Stimulated activated CD4-positive, alpha-beta T cell treated with anti-CD3 and anti-CD28 coated beads, Interleukin-15, amount 100 ng/mL, for 48 hours (primary cell): ENCODE measurements at places on chromosomes 7 and 10.

- DNase-seq: no peak
Measured at GRCh38 chr7:155840262-155840885, 28.1 kb upstream of the SHH start.

DNA sequence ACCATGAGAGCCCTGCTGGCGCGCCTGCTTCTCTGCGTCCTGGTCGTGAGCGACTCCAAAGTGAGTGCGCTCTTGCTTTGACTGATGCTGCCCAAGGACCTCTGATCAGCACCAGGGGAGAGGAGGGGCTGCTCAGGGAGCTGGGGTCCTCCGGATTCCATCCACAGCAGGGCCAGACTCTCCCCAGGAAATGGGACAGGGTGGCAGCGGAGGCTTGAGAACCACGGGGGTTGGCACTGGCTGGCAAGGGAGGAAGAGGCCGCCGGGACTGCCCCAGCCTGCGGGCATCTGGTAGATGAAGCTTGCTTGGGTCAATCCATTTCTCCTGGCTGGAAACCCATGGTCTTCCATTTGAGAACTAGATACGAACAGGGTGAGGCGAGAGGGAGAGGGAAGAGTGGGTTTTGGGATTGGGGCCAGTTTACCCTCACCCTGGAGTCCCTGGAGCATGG is 647 bp downstream of the PLAU start:
- DNase-seq: no peak

GRCh38 chr7:84629640-84630318 is 435.2 kb upstream of the SEMA3A start:
- DNase-seq: no peak

DNA sequence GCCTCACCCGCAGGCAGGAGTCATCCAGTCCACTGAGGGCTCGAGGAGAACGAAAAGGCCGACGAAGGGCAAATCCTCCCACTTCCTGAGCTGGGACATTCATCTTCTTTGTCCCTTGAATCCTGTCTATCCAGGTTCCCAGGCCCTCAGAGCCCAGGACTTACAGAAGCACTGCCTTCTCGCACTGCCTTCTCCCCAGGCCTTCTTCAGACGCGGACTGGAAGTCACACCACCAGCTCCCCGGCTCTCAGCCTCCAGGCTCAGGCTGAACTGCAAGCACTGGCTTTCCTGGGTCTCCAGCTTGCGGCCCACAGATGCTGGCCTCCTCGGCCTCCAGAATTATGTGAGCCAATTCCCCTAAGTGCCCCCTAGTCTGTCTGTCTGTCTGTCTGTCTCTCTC is 6.4 kb upstream of the MMP21 start:
- DNase-seq: no peak

- DNase-seq: no peak
Measured at GRCh38 chr7:27181795-27182275, 3.2 kb downstream of the HOXA11 start.

- no peak for DNase-seq
Measured at GRCh38 chr10:126576336-126576735, 94.2 kb downstream of the C10orf90 start.

- no peak for DNase-seq
Measured at GRCh38 chr7:38637957-38638356, 6.8 kb upstream of the AMPH start.

DNA sequence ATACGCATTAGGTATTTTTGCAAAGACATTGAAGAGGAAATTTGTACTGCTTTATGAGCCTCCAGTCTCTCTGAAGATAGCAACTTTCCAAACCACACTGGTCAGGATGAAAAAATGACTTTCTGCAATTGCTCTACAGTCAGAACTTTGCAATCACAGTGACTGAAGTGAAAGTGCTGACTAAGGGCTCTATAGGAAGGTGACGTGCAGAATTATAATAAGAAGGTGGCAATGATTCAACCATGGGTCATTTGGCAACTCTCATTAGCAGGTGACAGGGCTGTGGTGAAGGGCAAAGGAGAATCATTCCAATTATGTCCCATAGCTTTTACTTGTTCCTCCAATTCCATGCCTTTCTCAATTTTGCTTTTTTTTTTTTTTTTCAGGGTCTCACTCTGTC is 311.0 kb downstream of the ANKRD30A start:
- DNase-seq: no peak

DNA sequence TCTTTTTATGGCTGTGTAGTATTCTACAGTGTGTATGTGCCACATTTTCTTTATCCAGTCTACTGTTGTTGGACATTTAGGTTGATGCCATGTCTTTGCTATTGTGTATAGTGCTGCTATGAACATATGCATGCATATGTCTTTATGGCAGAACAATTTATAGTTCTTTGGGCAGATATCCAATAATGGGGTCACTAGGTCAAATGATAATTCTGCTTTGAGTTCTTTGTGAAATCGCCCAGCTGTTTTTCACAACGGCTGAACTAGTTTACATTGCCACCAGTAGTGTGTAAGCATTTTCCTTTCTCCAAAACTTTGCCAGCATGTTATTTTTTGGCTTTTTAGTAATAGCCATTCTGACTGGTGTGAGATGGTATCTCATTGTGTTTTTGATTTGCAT is 214.8 kb upstream of the TMEM229A start:
- DNase-seq: no peak

- no peak for DNase-seq
Measured at GRCh38 chr10:35340975-35341374, 4.7 kb downstream of the CCNY start.

DNA sequence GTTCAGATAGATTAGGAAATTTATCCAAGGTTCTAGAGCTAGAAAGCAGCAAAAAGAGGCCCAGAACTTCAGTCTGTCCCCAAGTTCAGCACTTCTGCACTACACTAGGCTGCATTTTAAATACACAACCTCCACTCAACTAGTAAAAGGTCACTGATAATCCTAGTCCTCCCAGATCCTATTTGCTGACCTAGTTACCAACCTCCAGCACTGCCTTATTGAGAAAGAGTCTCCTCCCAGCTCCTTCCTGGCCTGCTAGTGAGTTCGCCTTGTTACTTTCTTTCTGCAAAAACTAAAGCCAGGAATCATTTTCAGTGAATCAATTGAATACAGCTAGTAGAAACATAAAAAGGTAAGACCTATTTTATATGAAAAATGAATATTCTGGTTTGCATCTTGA is 84.1 kb upstream of the ZNF800 start:
- DNase-seq: no peak

DNA sequence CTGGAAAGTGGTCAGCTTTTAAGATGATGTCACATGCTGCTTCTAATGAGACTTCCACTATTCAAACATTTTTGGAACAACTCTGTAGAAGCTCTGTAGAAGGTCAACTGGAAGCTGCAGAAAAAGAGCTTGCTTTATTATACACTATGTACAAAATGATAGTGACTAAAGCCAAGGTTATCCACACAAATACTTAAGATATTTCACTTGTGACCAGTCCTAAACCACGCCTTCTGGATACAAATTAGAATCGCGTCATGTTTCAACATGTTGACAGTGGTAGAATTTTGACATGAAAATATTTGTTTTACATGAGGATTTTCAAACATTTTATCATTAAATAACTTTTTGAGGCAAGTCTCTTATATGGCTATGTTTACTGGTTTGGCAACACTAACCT is 499.6 kb upstream of the PHF14 start:
- no peak for DNase-seq

- no peak for DNase-seq
Measured at GRCh38 chr10:127737563-127738511, 852 bp downstream of the FOXI2 start.

DNA sequence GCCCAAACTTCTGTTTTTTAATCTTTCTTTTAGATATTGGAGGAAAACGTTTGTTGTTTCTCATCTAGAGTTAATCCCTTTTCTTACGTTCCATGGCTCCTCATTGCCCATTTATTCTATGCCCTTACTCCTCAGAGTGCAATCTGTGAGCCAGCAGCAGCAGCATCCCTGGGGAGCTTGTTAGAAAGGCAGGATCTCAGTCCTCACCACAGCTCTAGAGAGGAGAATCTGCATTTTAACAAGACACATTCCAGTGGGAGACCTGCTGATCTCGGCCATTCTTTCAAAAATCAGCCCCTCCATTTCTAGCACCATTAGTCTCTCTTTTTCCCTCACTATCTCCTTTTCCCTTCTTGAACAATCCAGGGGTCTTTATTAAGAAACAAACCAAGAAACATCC is 84.4 kb upstream of the NOBOX start:
- no peak for DNase-seq

- no peak for DNase-seq
Measured at GRCh38 chr7:72042855-72043254, 369.3 kb downstream of the CALN1 start.

GRCh38 chr10:71075086-71075758 is 137.1 kb upstream of the UNC5B start:
- no peak for DNase-seq

DNA sequence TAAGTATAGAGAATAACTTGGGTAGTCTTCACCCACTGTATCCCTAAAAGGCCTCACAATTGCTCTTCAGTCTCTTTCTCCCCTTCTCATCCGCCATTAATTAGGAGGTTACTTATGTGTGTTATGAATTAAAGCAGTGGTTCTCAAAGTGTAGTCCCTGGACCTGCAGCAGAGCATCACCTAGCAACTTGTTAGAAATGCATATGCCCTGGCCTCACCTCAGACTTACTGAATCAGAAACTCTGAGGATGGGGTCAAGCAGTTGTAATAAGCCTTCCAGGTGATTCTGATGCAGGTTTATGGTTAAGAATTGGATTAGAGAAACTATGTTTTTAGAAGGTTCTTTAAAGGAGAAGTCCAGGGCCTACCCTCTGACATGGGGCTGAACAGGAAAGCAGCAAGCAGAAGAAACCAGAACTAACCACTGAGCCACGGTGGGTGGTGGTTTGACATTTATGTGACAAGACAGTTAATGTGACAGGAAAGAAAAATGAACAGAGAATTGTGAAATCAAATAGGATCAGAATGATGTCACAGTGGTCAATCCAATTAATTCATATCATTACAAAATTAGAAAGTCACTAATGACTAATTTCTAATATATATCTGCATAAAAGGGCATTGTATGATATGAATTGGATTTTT is 37.6 kb downstream of the ENTPD1 start:
- no peak for DNase-seq

DNA sequence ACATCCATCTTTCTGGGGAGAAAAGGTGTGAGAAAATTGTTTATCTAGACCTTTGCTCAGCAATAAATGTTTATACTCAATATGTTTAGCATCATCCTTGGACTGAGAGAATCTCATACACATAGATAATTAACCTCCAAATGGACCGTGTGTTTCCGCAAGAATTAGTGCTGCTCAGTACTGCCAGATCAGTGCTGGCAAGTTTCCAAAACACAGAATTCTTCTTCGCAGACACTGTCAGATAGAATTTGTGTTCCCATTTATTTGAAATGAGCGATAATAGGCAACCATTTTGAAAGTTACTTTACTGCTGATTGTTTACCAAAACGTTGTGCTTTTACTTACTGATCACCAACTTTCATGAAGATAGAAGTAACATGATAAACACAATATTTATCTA is 33.7 kb downstream of the STAMBPL1 start:
- no peak for DNase-seq

GRCh38 chr10:65423043-65423442 is 1502.8 kb upstream of the LRRTM3 start:
- DNase-seq: no peak

DNA sequence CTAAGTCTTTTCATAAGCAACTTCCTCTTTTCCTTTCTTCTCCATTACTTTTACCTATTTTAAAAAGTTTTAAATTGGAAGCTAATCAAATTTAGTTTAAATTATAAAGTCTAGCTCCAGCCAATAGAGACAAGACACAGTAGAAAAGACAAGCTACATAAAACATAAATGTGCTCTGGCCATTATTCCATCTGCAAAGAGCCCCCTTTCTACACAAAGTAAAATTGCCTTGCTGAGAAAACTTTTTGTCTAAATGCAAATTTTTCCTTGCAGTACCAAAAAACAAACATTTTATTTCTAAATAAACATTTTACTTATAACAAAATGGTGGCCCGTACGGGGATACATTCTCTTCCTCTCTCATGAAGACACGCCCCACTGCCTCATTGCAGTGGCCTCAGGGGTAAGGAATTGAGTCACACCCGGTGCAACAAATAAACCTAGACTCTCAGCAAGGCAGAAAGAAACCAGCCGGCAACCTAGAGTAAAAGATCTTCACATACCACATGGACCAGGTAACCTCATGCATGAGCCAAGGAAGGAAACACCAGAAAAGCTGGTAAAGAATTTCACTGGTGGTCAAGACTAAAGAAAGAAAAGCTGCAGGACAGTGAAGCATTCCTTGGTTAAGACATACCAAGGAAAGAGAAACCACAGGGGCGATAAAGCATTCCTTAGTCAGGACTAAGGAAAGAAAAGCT is 71.6 kb upstream of the ZNF746 start:
- DNase-seq: no peak

DNA sequence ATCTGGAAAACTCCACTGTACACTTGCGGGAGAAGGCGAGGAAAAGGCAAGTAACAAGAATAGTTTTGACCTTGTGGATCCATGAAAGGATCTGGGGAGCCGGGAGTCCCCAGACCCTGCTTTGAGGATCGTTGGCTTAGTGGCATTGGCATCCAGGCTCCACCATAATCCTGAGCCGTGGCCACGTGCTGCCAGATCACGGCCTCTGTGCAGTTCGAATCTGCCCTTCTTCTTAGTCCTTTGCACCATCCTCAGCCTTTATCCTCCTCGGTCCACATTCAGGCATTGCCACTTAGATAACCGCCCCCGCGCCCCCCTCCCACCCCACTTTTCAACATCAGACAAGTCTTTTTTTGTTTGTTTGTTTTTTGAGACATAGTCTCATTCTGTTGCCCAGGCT is 201.4 kb downstream of the CUX1 start:
- DNase-seq: no peak

DNA sequence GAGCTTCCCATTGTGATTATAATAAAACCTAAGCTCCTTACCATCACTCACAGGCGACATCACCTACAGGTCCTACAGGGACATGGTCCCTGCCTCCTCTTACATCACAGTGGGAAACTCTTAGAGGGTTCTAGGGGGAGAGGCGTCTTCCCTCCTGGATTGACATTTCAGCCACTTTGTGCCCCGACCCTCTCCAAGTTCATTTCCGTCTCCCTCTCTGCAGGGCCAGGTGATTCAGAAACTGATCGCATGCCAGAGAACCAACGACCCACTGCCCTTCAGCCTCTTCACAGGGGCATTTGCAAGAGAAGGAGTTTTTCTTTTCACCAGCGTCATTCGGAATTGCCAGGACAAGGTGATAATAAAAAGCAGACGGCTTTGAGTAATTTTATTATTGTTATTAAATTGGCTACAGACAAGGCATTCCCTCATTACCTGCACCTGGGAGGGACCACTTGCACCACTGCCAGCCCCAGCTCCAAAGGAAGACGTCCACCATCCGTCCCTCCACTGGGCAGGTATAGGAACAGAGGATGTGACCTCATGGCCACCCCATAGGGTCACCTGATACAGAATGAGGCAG is 85.8 kb upstream of the CUX1 start:
- DNase-seq: no peak
